Uterus (tissue), 4 donors: ENCODE measurements at places on chromosomes 2 and 18. TPM values are rescaled to one million over a fixed set of nuclear protein-coding genes. Genes with fewer than 3 reads are reported as not detected.

Gene TEX44
- not detected for total RNA-seq

Gene UGT1A7
- not detected for total RNA-seq

Gene GPR35
- total RNA-seq: 0.51 TPM

Gene MRO
- 0.24 TPM for total RNA-seq

Gene INO80B
- total RNA-seq: 63.3 TPM

Gene MRPL53
- total RNA-seq: 101 TPM

Gene SOCS6
- 19.0 TPM for total RNA-seq

Gene AQP12A
- total RNA-seq: not detected

Gene KATNAL2
- 3.6 TPM for total RNA-seq

Gene ATP8B1
- 24.9 TPM for total RNA-seq

Gene RAX
- not detected for total RNA-seq

Gene ALLC
- not detected for total RNA-seq

Gene LOXHD1
- total RNA-seq: not detected

Gene RNPEPL1
- total RNA-seq: 19.1 TPM

Gene ANKRD30B
- not detected for total RNA-seq

Gene SEMA4C
- 51.0 TPM for total RNA-seq

Gene RAB6D
- 0.14 TPM for total RNA-seq

Gene PSME4
- 20.0 TPM for total RNA-seq

Gene ANKRD30BL
- 27.7 TPM for total RNA-seq

Gene NLRC4
- total RNA-seq: 0.26 TPM

Gene SCN2A
- total RNA-seq: 0.26 TPM
